ENCODE measurements at places on chromosomes 2 and 18.

DNA sequence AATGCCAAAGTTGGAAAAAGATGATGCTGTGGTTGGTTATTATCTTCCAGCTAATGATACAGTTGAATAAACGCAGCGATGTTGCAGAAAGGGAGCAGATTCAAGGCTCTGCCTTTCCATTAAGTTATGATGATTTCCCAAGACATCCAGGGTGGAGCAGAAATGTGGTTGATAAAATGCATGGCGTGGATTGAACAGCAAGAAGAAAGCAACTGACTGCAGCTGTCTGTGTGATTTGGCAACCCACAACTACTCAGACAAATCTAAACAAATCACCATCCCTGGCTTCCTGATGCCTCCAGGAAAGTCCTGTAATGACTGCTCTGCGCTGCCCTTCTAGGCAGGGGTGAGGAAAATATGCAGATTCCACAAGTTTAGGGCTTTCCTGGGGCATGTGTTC is 166.3 kb downstream of the NRP2 start:
- no peak for DNase-seq

DNA sequence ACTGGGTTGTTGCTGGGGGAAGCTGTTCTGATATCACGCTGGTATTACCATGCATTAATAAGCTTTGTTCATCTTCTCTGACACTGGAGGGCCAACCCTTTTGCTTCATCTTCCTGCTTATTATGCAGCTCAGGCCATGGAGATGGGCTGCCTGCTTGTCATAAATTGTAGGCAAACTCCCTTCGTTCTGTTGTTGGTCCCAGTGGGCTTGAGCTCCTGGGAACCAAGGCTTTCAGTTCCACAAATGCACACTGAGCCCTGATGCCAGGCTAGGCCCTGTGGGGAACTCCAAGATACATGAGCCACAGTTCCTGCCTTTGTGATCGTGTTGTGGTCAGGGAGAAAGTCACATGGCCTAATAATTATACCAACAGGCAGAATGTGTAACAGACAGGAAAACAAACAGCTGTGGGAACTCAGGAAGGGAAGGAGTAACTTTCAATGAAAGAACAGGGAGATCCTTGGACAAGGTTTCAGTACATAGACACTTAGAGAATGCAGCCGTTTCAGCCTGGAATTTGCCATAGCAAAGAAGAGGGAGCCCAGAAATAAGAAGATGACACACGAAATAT is 49.0 kb upstream of the BCL2L11 start:
- DNase-seq = no peak

DNA sequence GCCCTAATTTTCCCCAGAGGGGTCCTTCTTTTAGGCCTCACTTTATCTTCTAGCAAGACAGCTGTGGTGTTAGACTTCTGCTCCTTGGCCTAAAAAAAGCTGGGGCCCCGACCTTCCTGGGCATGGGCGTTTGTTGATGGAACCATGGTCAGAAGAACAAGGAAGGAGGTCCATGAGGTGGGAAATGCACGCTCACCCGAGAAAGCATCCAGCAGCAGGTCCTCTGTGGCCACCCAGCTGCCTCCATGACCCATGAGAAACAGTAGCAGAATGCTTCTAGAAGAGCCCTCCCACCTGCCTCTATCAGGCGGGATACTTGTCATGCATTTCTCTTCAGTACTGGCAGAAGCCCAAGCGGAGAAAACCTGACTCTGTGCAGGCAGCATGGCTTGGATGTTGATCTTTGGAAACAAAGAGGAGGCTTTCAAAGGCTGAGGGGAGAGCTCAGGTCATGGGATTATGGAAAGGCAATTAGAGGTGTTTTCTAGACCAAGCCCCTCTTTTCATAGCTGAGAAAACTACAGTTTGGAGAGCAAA is 249.1 kb downstream of the FAM210A start:
- no peak for DNase-seq

DNA sequence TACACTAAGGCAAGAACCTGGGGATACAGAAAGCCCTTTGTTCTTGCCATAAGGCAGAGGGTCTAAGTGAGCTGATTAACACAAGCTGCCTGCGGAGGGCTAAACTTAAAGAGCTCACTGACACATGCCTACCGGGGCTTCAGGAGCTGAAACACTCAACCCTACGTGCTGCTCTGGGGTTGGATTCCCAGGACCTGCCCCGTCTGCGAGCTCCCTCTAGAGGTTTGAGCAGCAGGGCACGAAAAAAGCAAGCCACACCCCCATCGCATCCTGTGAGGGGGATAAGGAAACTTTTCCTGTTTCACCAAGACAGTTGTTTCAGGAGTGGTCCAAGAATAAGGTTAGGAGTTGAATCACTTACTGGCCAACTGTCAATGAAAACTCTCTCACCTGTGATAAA is 562.1 kb downstream of the TMX3 start:
- DNase-seq = no peak

GRCh38 chr2:19746137-19746600 is 155.6 kb downstream of the TTC32 start:
- no peak for DNase-seq

GRCh38 chr2:150532879-150533278 is 45.4 kb upstream of the RND3 start:
- DNase-seq = no peak

- peak; percentile 60 for DNase-seq
Measured at GRCh38 chr2:170716851-170717598, 1.9 kb downstream of the SP5 start.

GRCh38 chr18:2948038-2948437 is 64.9 kb downstream of the LPIN2 start:
- no peak for DNase-seq

- DNase-seq = no peak
Measured at GRCh38 chr2:123002660-123003248, 1022.3 kb upstream of the CNTNAP5 start.

- DNase-seq = no peak
Measured at GRCh38 chr2:99637159-99637697, 147.4 kb upstream of the REV1 start.

DNA sequence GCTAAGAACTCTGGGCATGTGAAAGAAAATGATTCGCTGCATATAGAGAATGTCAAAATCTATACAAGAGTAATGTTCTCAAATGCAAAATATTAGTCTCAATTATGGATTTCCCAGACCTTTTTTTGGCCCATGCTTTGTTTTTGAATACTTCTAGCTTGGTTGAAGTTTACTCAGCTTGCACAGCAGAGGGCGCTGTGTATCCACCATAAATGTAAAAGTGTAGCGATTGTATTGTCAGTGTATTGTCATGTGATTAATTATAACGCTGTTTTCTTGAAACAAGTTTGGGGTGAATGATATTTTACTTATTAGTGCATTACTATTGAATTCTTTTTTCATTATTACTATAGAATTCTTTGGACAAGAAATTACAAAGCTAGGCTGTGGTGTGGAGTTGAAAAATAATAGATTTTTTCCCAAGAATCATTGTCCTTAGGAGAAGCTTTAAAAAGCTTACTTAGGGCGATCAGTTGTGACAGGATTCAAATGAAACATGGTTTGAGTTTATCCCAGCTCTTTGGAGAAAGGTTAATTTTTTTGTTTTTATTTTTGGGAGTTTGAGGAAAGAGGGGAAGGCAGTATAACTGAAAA is 98.3 kb downstream of the PIK3C3 start:
- peak; percentile 76 for DNase-seq

GRCh38 chr18:811182-811891 is 705 bp downstream of the YES1 start:
- no peak for DNase-seq

DNA sequence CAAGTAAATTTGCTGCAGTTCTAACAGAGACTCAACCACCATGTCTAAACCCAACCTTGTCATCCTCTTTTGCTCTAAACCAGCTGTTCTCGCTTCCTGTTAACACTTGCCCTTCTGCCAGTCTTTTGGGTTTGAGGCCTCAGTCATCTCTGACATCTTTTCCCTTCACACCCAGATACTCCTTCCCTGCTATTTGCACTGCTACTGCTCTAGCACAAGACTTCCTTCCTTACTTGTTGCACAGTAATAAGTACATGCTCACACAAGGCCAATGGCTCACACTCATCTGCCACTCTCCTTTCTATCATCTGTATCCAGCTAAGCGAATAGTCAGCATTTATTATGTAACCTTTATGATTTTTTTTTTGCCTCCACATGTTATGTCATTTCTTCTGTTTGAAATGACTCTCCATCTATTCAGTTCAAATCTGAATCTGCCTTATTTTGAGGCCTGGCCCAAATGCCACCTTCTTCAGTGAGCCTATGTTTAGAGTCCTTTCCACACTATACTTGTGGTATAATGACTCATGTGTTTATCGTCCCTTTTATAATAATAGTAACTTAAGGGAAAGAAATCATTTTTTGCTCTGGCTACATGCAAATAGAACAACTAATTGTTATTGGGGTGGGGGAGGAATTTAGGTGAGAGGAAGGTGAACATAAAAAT is 22.5 kb upstream of the CDKL4 start:
- no peak for DNase-seq

DNA sequence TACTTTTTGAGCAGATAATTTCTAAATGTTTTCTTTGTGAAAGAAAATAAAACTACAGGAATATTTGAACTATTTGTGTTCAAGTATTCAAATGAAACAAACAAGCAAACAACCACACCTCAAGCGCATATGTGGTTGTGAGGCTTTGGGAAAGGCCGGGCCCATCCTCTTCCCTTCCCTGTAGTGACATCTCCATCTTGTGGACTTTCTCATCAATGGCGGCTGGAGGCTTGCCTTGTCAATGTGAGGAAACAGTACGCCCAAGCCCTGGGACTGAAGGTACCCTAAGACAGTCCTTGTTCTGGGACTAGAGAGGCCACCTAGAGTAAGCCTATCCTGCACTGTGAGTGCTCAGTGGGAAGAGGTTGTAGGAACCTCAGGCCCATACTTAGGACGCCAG is 166.8 kb downstream of the TPGS2 start:
- no peak for DNase-seq

- no peak for DNase-seq
Measured at GRCh38 chr2:310994-311393, 23.1 kb upstream of the ALKAL2 start.

DNA sequence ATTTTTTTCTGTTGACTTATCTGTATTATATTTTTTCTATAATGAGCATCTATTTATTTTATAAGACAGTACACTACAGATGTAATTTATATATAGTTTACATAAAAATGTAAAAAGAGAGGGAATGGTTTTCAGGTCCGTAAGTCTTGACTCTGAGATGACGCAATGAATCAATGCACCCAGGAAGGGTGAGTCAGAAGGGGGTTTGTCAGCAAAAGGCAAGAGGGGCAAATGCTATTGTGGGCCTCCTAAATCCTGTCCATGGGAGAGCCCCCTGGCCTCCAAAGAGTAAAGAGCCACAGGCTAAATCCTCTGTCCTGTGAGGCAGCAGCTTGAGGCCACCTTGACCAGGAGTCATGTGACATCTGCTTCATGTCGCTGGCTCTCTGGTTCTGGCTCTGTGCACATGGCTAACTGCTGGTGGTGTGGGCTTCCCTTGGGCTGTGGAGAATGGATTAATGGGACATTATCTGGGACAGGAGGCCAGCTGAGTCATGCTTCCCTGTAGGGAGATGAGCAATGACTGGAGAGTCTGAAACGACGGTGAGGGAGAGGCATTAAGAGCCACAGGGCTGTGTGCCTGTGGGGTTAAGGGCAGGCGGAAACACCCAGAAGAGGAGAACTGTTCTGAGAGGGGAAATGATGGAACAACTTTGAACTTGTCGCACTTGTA is 22.8 kb upstream of the ASB18 start:
- DNase-seq = no peak

DNA sequence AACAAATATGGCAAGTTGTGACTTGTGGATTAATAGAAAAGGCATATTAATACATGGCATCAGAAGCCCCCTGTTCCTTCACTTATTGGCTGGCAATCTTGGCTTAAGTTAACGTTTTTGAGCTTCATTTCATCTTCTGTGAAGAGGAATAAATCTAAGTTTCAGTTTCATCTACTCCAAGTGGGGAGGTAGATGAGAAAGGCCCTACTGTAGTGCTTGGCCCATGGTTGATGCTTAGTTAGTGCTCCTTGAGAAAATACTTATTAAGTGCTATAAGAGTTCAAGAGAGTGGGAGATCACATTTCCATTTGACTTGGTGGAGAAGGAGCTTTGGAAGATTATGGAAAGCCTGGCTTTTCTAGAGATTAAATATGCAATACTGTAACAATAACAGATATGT is 244.3 kb downstream of the BABAM2 start:
- no peak for DNase-seq

DNA sequence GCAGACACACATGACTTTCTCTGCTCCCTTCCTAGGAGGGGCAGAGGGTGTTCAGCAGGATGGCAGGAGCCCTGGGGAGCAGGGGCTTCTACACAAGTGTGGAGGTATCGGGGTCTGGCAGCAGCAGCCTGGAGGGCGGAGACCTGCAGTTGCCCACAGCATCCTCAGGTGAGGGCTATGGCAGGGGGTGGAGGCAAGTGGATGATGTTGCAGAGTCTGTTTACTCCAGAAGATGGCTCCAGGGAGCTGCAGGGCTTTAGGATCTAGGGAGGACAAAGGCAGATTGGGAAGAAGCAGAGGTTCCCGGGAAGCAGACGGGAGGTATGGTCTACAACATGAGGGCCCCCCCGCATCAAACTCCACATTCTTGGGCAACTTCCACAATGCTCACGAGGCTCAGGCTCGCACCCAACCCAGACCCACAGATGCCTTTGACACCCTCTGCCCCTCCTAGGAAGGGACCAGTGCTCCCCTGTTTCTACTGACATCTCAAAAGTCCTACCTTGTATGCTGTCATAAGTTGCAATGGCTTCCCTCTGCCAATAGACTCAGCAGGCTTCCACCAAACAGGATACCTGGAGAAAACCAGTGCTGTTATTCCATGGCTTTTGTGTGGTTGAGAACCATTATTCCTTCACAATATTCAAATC is 12.0 kb upstream of the ATP6V1C2 start:
- no peak for DNase-seq

- DNase-seq = no peak
Measured at GRCh38 chr2:225766431-225766830, 366.9 kb downstream of the NYAP2 start.

DNA sequence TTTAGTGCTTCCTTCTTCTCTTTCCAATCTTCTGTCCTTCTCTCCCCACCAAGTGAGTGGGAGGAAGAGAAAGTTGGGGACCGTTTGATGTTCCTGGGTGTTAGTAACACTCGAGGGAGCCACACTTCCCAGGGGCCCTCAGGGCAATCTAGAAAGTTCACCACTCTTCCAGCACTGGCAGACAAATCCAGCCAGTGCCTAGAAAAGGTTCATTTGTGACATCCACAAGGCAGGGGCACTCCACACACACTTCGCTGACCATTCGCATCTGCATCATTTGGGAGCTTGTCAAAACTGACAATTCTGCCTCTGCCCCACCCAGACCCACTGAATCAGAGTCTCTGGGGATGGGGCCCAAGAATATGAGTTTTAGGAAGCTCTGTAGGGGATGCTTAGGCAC is 86.8 kb upstream of the ST3GAL5 start:
- DNase-seq = no peak

- no peak for DNase-seq
Measured at GRCh38 chr18:27921904-27922751, 254.8 kb downstream of the CDH2 start.

GRCh38 chr2:127596311-127597045 is 49.5 kb upstream of the GPR17 start:
- peak; percentile 15 for DNase-seq

DNA sequence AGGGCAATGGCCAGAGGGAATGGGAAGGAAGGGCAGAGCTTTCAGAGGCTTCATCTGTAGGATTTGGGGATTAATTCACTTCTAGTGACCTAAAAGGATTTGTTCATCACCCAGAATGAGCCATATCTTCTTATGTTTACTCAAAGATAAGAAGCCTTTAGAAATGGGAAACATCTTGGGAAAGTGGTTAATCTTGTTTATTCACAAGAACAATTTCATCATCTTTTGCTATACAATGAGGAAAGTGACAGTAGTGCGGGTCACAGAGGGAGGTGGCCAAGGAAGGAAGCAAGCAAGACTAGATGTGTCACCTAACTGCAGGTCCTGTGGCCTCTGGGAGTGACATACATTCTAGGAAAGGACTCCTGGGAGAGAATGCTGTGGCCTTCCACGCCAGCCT is 140.4 kb upstream of the ALPP start:
- no peak for DNase-seq
